ENCODE measurements at places on chromosomes 13 and 19.

DNA sequence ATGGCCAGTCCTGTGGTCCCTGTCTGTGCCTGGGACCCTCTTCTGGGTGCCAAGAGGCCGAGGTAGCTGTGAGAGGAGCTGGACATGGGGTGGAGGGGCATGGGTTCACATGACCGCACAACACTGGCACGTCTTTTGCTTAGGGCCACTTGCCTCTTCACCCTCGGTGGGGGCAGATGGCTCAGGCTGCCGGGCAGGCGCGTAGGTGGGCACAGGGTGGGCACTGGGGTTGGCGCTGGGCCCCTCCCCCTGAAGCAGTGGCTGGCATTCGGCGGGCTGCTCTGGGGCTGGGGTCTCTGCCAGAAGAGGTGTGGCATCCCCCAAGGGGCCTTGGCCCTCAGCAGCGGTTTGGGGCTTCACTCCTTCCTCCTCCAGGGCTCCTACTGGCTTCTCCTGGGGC, 8.4 kb downstream of the PALM3 start:
- no peak for DNase-seq

DNA sequence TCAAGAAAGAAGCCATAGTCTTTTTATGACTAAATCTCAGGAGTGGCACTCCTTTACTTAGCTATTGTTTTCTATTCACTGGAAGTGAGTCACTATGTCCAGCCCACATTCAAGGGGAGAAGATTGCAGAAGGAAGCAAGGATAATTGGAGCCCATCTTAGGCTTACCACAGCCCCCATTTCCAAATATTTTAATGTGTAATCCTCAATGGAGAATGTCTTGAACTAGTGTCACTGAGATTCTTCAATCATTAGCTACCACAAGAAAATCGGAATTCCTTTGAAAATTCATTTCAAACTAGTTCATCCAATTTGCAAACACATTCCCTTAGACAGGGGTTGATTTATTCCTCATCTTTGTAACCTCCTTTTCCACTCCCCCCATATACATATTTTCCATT, 84.7 kb downstream of the DLEU7 start:
- DNase-seq = no peak

- DNase-seq = peak; percentile 92
Measured at GRCh38 chr19:46714444-46715106, 2.3 kb downstream of the PRKD2 start.

- DNase-seq = no peak
Measured at GRCh38 chr13:29693275-29693945, 97.9 kb upstream of the SLC7A1 start.

DNA sequence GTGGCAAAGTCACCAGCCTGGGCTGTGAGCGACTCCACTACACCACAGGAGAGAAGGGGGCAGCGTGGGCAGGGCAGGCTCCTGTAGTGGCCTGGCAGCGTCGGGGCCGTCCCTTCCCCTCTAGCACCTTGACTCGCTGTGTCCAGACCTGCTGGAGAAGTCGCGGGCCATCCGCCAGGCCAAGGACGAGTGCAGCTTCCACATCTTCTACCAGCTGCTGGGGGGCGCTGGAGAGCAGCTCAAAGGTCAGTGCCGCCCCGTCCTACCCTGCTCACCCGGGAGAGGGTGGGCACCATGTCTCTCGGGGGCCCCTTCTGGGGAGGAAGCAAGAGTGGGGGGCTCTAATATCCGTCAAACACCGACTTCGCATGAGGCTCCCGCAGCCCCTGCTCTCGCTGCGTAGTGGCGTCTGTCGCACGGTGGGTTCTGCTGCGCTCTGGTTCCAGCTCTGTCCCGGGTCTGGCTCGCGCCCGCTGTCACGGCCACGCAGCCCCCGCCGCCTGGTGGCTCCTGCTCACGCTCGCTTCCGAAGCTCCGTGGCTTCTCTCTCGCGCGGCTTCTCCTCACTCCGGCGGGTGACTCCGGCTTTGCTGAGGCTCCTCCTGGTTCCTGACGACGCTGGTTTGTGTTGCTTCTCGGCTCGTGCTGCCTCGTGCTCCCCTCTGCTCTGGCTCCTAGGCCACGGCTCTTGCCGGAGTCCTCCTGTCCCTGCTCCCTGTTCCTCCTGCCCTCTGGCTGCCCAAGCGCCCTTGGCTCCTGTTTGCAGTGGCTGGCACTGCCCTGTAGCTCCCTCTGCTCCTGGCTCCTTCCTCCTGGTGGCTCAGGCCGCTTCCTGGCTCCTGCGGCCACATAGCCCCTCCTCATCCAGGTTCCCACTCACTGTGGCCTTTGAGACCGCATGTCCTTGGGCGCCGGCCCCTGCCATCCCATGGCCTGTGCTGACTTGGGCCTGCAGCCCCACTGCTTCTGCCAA, 27.2 kb downstream of the MYH14 start:
- no peak for DNase-seq

DNA sequence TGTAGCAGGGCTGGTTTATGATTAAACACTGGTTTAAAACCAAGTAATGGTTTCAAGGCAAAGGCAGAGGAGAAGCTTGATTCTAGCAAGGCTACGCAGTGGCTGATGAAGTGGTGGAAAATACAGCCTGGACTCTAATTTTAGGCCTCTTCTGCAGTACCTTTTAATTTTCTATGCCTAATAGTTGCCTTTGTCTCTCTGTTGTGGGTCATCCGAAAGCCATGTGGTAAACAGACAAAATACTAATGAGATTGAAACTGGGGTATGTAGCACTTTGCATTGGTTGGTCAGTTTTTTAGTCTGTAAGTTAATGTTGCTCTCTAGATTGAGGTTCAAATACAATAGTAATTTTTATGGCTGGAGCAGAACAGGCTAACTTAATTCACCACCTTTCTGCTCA, 3.3 kb downstream of the LMO7 start:
- no peak for DNase-seq

DNA sequence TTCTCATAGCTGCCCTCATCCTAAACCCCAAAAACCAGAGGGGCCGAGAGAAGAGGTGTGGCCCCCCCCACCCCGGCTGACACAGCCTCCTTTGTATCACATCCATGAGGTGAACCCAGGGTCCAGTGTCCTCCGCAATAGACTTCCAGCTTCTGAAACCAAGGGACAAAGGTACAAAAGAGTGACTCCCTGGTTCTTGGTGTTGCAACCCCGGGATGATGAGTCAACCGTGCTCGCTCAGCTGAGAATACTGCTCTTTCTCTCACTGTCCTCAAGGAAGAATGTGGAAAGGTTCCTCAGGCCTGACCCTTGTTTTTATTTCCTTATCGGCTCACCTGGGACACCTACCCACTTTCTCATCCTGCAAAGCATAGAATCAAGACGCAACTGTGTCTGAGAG, 5.5 kb downstream of the SLC15A1 start:
- no peak for DNase-seq

- no peak for DNase-seq
Measured at GRCh38 chr19:29410601-29411000, 115.2 kb upstream of the VSTM2B start.

DNA sequence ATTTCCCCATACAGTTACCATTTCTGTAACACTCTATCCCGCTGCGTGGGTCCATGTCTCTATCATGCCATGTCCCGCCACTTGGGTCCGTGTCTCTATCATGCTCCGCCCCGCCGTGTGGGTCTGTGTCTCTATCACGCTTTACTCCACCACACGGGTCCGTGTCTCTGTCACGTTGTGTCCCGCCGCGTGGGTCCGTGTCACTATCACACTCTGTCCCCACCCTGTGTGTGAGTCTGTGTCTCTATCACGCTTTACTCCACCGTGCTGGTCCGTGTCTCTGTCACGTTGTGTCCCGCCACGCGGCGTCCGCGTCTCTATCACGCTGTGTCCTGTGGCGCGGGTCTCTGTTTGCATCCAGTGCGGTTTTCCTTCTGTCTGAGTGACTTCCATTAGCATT, 11.6 kb downstream of the ADPRHL1 start:
- DNase-seq = no peak

DNA sequence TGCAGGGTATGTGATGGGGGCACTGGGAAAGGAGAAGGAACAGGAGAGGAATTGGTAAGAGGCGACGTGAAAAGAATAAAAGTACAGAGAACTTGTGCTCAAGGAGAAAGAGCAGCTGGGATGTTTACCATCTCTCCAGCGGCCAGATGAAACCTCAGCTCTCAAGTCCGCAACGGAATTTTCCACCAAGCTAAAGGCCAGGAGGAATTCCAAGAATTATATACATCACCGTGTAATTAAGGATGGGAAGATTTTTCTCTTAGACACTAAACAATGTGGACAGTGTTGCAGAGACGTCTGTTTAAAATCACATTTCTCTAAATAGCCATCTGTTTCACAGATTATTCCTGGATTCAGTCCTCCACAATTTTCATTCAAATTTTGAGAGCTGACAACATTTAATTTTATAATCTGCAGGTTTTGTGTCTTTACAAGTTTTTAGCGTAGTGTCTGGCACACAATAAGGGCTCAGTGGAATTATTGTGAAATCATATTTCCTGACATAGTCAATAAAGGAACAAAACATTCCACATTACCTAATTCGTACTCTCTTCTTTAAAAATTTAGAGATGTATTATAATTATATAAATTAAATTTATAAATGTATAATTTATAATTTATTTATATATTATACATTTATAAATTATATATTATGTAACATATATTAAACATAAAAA, 23.0 kb upstream of the USP29 start:
- DNase-seq = no peak

DNA sequence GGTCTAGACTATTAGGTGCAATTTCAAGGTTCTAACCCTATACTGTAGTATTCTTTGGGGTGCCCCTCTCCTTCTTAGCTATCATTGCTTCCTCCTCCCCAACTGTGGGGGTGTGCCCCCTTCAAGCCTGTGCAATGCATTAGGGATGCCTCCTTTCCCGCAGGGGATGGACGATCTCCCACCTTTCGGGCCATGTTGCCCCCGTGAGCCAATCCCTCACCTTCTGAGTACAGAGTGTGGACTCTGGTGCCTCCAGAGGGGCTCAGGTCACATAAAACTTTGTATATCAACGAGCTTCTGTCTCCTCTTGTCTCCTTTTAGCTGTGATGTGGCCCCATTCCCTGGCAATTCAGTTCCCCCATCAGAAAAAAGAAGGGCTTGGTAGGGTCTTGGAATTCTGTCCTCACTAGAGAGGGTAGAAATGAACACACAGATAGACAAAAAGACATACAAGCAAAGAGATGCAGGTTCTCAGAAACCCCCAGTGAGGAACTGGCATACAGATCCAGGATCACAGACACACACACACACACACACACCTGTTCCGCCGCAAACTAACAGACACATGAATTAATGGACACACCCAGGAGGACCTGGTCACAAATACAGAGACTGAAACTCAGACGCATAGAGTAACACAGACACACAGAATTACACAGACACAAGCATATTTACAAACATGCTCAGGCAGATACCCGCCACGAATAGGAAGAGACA, 2.5 kb upstream of the HNRNPUL1 start:
- DNase-seq = no peak

DNA sequence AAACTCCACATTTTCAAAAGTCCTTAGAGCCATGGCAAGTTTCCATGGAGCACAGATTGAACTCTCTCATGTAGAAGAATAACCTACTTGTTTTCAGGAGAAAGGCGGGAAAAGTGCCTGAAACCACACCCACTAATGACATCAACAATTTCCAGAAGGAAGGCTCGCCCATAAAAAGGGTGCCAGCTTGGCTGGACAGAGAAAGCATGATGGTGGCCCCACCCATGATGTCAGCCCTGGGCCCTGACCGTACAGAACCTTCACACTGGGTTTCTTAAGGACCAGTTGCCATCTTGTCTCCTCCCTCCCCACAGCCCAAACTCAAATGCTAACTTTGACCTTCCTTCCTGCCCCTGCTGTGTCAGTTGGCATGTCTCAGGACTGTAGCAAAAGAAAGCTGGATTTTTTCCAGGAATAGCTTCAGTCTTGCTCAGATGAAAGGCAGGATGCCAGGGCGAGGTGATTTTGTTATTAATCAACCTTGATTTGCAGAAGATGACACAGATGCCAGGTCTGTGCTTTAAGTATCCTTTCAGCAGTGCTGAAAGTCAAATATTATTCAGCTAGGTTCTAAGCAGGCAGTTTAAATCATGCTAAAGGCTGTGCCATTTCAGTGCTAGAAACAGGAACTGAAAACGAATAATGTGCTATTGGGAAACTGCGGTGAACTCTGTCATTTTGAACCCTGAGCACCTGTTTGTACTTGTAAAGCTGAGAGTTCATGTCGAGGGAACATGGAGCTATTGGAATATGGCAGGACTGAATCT, 89.5 kb upstream of the RFC3 start:
- no peak for DNase-seq

DNA sequence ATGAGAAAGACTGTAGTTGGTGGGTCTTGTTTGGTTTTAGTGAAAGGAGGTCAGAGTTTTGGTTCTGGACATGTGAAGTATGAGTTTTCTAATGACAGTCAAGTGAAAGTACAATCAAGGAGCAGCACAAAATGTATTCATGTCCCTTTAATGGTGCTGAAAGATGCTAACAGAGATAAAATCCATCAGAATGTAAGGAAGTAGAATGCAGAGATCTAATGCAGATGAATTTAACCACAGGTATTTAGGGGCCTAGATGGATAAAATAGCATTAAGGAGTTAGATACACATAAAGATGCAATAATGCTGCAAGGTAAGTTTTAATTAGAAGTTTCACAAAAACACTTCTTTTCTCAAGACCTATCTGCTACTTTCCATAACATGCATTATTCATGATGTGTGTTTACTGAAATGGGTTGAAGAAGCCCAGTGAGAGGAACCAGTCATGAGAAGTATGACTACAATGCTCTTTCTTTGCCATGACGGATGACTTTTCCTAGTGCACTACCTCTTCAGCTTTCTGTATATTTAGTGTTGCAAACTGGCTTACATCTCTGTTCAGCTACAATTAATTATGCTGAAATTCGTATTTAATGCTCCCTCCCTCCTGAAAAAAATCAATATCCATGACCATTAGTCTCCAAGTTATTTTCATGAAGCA, 222.9 kb upstream of the HTR2A start:
- DNase-seq = no peak

DNA sequence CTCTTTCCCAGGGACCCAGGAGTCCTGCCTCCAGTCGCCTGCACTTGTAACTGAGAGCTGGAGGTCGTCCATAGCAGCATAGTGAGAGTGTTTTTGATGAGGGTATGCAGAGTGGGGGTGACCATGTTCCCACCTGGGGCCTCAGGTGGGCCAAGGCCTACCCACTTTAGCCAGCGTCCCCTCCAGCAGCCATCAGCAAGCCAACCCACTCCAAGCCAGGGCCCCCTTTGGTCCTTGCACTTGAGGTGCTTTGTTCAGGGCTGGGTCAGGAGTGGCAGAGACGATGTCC, 11.9 kb upstream of the SMG9 start:
- no peak for DNase-seq

DNA sequence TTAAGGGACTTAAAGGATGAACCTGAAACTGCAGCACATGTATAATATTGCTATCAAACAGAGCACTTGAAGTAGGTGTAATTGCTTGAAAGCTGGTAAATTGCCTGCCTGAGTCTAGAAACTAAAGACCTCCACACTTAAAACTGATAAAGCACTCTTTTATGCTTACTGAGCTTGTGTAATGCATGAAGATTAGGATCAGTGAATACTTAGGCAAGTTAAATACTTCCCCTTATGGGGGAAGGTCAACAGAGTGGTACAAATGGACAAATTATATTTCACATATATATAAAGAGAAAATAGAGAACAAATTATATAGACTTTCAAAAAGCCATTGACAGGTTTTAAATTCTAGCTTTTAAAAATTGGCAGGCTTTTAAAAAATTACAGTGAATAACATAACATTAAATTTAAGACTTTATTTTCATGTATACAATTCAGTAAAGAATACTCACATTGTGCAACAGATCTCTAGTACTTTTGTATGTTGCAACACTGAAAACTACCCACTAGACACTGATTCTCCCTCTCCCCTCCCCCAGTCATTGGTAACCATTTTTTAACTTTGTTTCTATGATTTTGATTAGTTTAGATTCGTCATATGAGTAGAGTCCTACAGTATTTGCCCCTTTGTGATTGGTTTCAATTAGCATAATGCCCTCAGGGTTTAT, 23.9 kb downstream of the PIBF1 start:
- DNase-seq = no peak
